ENCODE measurements at places on chromosomes 6 and 20.

- DNase-seq: peak; percentile 38
Measured at GRCh38 chr6:140766999-140767398, 1365.7 kb upstream of the GJE1 start.

DNA sequence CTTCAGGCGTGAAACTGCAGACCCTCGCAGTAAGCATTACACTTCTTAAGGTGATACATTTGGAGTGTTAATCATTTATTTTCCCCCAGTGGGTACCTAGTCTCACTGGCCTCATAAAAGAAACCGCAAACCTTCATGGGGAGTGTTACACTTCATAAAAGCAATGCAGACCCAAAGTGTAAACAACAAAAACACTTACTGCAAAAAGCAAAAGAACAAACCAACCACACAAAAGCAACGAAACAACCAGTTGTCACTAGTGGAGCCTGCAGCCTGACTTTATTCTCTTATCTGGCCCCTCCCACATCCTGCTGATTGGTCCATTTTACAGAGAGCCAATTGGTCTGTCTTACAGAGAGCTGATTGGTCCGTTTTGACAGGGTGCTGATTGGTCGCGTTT, 23.8 kb downstream of the LY86 start:
- DNase-seq: no peak

DNA sequence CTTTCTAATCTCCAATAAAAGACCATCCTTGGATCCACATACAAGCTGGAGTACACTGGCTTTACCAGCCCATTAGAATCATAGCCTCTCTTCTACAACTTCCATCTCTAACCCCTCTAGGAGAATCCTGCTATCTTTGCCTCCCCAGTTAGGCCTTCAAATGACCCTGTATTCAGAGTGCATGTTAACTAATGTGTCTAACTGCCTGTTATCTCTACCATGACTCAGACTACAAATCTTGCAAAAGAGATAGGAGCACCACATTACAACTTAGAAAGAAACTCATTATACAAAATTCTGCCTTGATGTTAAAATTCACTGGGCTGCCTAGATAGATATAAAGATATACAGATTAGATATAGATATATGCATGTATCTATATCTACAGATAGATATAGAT, 28.2 kb downstream of the GPR63 start:
- peak; percentile 15 for DNase-seq

GRCh38 chr6:40398810-40399477, 188.2 kb downstream of the LRFN2 start:
- no peak for DNase-seq

- DNase-seq: peak; percentile 82
Measured at GRCh38 chr6:100504786-100505737, 40.3 kb upstream of the SIM1 start.

DNA sequence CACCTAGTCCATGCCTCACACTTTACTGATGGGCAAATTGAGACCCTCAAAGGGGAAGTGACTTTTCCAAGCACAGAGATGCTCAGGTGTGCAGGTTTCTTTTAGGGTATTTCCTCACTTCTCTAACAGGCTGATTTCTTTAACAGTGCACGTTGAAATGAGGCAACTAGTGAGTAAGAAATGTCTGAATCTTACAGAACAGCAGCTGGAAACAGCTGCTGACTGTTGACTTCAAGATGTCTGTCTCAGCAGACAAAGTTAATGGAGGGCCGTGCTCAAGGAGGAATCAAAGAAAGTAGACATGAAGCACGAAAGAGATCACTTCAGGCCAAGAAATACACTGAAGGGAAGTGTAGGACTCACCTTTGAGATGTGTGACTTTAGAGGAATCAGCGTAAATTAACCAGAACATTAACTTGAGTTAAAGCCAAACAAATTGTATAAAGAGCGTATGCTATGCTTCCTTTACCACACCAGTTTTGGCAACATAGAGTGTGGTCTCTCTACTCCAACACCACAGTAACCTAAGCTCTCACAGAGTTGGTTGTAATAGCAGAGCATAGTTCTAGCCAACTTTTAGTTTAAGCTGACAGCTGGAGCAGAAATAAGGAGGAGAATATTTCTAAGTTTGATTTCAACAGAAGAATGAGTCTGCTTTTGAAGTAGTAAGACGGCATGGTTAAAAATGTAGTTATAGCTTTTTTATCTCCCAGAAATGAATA, 60.9 kb downstream of the SAMD3 start:
- peak; percentile 12 for DNase-seq

DNA sequence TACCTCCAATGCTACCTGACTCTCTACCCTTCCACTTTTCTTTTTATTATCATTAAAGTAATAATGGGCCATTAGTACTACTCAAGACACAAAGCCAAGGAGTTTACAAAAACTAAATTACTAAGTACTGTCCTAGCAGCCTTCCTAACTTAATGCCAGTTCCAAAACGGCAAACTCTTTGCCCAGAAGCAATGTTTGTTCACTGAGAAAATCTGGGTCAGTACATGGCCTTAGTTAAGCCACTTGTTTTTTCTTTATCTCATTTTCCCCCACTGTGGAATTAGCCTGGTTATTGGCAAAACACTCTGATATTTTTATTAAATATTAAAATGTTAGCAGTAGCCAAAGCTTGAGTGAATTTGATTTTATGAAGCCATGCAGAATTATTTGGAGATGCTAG, 242.4 kb downstream of the KCNQ5 start:
- DNase-seq: no peak

DNA sequence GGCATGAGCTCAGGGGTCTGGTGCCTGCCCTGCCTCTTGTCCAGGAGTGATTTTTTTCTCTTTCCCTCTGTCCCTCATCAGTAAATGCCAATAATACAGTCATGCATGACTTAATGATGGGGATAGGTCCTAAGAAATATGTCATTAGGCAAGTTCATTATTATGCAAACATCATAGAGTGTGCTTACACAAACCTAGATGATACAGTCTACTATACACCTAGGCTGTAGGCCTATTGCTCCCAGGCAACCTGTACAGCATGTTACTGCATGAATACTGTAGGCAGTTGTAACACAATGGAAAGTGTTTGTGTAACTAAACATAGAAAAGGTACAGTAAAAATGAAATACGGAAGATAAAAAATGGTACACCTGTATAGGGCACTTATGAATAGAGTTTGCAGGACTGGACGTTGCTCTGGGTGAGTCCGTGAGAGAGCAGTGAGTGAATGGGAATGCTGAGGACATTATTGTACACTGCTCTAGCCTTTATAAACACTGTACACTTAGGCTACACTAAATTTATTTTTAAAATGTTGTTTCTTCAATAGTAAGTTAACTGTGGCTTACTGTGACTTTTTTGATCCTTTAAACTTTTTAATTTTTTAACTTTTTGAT, 22.1 kb downstream of the PBOV1 start:
- no peak for DNase-seq

GRCh38 chr20:36632487-36633284, 13.3 kb downstream of the SLA2 start:
- no peak for DNase-seq

- DNase-seq: no peak
Measured at GRCh38 chr6:124026694-124027093, 223.0 kb downstream of the NKAIN2 start.

GRCh38 chr20:63125581-63125837, 90.4 kb downstream of the YTHDF1 start:
- DNase-seq: no peak

DNA sequence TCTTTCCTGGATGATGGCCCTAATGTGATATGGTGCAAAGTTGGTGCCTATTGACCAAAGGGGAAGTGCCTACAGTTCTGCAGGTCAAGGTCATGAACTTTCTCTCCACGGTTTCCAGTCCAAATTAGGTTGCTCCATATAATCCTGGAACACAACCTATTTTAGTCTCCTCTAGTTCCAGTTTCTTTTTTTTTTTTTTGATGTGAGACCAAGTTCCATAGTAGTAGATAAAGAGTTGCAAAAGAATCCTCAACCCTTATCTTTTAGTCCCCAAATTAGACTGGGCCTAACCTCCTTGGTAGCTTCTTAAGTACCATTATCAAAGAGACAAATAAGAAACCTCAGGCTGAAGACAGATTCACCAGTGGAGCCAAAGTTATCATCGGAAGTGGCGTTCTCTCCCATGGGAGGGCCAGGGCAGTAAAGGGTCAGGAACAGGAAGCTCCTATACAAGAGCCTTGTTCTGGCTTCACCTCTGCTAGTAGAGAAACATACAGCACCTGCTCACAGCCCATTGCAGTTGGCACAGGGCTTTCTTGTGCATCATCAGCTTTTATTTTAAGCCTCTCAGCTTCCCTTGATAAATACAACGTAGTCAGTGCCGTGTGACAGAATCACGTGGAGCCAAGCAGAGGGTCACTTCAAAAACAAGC, 132.2 kb upstream of the RREB1 start:
- no peak for DNase-seq

GRCh38 chr6:44059359-44060346, 67.6 kb downstream of the MRPL14 start:
- DNase-seq: no peak

DNA sequence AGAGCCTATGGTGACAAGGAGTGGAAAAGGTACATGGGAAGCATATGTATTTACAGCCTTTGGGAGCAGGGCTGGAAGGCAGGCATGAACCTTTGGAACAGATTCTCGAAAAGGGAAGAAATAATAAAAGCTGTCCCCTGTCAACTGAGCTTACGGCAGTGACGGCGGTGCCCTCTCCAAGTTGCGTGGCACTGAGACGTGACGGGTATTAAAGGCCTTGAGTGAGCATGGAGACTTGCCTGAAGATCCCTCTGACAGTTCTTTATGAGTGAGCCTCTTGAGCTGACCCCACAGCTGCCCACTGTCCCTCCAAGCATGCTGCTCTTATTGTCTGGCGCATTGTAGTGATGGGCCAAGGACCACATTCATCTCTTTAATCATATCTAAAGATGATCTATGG, 388.5 kb downstream of the ZFAND3 start:
- no peak for DNase-seq

DNA sequence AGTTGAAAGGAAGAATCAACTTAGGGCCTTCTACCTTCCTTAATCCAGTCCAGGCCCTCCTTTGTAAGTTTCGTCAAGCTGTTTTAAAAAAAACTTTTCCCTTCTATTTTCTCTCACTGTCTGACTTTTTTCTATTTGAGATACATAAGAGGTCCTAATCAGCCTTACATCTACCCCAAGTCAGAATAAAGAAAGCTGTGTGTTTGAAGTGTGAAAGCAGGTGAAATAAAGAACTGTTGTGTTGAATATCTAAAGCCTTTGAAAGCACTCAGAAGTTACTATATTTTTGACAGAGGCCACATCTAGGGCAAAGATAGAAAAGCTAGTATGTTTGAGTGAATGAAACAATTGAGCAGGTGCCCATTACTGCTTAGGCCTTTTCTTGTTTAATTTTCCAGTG, 35.5 kb downstream of the SH3BGRL2 start:
- no peak for DNase-seq

GRCh38 chr20:10758446-10758845, 84.6 kb upstream of the JAG1 start:
- no peak for DNase-seq

DNA sequence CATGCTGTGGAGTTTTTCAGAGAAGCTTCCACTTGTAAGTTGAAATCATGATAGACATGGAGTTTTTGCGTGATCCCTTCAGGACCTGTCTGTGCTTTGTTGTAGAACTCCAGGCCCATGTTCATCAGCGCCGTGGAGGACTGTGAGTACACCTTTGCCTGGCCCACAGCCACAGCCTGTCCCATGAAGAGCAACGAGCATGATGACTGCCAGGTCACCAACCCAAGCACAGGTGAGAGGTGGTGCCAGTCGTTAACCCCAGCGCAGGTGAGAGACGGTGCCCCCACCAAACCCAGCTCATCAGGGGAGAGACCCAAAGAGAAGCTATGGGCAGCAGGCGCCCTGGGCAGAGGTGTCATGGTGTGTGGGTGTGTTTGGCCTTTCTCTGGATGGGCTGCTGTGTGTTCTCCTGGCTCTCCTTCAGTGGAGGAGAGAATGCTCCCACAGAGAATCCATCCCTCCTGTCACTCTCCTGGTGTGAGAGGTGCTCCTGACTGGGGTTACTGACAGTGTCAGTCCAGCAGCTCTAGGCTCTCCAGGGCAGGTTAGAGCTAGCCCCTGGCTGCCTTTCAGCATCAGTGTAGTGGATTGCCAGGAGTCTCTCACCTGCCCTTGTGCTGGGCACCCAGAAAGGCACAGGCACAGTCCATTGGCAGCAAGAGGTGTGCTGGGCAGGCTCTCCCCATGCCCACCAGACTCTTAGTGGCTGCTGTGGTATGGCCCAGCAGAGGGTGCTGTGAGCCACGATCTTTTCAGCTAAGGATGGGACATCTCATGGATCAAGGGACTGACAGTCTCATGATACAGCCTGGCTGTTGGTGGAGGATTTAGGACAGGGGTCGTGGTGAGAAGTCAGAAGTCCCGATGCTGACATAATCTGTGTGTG, 49.6 kb upstream of the SLC22A1 start:
- no peak for DNase-seq

- DNase-seq: no peak
Measured at GRCh38 chr20:63471717-63471980, 806 bp downstream of the KCNQ2 start.

- DNase-seq: no peak
Measured at GRCh38 chr6:39654121-39654520, 71.1 kb downstream of the KIF6 start.

GRCh38 chr6:82259389-82259788, 11.8 kb upstream of the IBTK start:
- no peak for DNase-seq

- DNase-seq: no peak
Measured at GRCh38 chr20:57385940-57386339, 5.3 kb upstream of the RBM38 start.

- DNase-seq: no peak
Measured at GRCh38 chr20:62374331-62375152, 7.4 kb upstream of the LAMA5 start.

- no peak for DNase-seq
Measured at GRCh38 chr20:9628141-9628540, 113.8 kb downstream of the LAMP5 start.

DNA sequence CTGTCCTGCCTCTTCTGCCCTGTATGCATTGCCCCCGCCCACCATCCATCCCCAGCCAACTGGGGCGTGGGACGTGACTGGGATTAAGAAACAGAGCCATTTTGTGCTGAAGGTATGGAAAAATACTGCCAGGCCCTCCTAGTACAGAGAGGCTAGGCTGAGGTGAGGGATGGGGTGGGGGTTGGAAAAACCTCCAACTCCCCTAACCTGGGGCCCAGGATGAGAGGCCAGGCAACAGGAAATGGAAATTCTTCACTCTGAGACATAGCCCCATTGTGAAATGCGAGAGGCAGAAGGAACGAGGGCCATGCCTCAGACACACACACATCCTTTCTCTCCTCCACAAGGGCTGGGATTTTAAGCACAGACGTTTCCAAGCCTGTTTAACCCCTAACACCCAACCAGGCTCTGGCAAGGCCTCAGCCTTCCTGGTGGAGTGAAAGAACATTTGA, 19.9 kb downstream of the KCNK5 start:
- no peak for DNase-seq

GRCh38 chr6:170403451-170403850, 96.9 kb downstream of the FAM120B start:
- DNase-seq: peak; percentile 78

DNA sequence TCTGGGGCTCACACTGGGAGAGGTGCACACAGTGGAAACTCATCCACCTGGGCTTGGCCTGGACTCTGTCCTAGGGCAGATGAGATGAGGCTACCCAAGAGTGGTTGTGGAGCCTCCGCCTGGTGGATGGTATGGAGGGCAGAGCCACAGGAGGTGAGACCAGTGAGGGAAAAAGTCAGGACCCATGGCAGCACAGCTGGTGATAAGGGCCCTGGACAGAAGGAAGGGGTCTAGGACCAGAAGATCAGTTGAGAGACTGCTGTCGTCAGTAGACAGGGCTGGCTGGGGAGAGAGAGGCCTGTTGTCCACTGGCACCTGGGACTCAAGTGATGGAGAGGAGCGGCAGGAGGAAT, 29.8 kb downstream of the PLCG1 start:
- DNase-seq: no peak
